ENCODE measurements at places on chromosomes 7 and 10.
A peak's percentile ranks its signal among the peaks of the same experiment; 100 is the strongest.

DNA sequence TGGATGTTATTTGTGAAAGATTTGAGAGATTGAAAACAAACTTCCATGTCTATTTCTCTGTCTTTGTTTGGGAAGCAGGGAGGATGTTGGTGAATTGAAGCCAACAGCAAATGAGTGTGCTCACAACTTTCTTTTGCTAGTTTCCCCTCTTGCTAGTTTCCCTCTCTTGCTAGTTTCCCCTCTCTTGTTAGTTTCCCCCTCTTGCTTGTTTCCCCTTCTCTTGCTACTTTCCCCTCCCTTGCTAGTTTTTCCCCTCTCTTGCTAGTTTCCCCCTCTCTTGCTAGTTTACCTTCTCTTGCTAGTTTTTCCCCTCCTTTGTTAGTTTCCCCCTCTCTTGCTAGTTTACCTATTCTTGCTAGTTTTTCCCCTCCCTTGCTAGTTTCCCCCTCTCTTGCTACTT is 613.3 kb downstream of the LRMDA start:
- no peak for DNase-seq

GRCh38 chr10:104300736-104301292 is 31.8 kb downstream of the GSTO2 start:
- DNase-seq = no peak

- no peak for DNase-seq
Observed at GRCh38 chr7:47330561-47331178, 251.2 kb downstream of the TNS3 start.

- no peak for DNase-seq
Observed at GRCh38 chr7:12549106-12549505, 21.4 kb upstream of the SCIN start.

DNA sequence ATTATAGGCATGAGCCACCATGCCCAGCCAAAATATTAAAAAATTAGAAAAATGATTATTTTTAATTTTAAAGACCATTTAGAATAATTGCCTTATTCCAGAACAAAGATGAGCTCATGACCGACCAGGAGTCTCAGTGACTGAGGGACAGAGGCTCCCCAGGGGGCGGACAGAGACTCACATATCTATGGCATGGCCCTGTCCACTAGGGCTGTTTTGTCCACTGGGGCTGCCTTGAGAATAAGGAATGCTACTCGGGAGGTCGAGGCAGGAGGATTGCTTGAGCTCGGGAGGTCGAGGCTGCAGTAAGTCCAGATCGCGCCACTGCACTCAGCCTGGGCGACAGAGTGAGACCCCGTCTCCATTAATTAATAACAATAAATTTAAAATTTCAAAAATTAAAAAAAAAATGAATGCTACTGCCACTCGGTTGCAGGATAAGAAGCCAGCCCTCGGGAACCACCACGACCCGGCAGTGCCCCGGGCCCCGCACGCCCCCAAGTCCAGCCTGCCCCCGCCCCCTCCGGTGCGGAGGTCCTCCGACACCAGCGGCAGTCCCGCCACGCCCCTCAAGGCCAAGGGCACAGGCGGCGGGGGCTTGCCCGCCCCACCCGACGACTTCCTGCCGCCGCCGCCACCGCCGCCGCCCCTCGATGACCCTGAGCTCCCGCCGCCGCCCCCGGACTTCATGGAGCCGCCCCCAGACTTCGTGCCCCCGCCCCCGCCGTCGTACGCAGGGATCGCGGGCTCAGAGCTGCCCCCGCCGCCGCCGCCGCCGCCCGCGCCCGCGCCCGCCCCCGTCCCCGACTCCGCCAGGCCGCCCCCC is 128.6 kb downstream of the APBB1IP start:
- no peak for DNase-seq

DNA sequence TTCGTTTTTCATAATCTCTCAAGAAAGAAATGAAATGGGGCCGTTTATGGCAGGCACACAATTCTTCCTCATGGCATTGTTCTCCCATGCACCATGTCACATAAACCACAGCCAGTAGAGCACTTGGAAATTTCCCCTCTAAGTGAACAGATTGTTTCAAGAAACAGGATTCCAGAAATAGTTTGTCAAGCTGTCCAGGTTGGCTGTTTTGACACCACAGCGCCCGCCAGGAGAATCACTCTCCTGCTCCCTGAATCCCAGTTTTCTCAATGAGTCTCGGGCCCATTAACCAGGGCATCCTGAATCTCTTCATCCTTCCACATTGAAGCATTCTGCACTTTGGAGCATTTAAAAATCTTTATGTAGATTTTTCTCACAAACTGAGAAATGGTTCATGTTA is 172.2 kb upstream of the NEBL start:
- no peak for DNase-seq

- DNase-seq = no peak
Observed at GRCh38 chr7:44796034-44796503, 412 bp upstream of the PPIA start.

DNA sequence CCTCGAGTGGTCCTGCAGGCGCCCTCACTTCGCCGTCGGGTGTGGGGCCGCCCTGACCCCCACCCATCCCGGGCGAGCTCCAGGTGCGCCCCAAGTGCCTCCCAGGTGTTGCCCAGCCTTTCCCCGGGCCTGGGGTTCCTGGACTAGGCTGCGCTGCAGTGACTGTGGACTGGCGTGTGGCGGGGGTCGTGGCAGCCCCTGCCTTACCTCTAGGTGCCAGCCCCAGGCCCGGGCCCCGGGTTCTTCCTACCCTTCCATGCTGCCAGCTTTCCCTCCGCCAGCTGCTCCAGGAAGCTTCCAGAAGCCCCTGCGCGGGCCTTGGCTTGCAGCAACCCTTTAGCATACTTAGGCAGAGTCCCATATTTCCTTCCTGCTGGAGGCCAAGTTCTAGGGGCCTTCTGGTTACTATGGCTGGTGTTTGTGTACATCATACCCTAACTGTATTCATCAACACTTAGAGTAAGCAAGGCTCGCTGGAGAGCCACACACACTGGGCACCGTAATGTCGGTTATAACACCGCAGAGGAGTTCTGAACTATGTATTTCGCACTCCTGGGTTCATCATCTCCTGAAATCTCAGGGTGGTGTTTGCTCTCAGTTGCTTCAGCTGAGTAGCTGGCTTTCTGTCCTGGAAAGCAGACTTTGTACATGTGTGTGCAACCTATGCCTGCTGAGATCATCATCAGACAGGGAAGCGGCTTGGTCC is 471 bp downstream of the MGMT start:
- no peak for DNase-seq

GRCh38 chr10:128540781-128541761 is 414.8 kb upstream of the MKI67 start:
- DNase-seq = peak; percentile 8

DNA sequence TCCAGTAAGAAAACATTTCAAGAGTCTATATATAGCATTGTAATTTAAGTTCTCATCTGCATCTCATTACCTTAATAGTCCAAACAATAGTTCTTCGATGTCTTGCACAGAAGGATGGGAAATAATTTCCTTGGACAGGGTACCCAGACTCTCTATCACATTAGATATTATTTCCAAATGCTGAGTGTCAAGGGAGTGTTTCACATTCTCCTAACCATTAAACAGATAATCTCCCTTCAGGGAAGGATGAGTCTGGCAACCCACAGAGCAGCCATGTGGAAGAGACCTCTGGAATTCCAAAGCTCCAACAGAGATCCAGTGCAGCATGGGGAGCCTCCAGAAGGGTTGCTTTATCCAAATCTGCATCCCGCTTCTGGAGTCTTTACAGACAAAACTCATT is 89.6 kb downstream of the FZD1 start:
- DNase-seq = no peak

DNA sequence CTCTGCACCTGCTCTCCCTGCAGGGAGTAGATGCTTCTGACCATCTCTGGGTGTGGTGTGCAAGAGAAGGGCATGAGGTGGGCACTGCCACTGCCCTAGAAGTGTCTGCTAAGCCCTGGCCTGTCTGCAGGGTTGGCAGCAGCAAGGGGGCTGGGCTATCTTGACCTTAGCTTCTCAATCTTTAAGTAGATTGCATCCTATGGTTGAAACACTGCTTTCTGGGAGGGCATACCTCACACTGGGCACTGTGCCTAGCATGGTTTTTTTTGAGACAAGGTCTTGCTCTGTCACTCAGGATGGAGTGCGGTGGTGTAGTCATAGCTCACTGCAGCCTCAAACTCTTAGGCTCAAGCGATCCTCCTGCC is 54.9 kb downstream of the CLIP2 start:
- DNase-seq = no peak

DNA sequence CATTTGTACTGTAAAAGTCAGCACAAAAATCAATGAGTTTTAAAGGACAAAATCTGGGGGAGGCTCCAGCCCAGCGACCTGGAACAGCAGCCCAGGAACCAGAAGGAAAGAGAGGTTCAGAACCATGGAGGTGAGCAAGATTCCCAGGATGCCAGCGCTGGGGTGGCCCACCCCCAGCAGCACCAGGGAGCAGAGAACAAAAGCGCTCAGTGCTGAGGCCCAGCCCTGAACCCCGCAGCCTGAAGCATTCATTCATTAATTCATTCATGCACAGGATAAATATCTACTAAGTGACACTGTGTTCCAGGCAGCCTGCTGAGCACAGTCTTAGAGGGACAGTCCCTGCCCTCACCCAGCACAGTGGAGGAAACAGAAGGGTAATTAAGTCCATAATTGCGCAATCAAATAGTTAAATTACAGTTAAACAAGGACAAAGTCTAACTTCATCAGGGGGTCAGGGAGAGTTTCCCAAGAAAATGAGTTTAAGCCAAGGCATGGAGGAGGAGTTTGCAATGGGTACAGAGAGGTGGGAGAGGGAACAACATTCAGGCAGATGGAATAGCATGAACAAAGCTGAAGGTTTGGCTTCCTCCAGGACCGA is 202.3 kb downstream of the GRID1 start:
- DNase-seq = no peak

DNA sequence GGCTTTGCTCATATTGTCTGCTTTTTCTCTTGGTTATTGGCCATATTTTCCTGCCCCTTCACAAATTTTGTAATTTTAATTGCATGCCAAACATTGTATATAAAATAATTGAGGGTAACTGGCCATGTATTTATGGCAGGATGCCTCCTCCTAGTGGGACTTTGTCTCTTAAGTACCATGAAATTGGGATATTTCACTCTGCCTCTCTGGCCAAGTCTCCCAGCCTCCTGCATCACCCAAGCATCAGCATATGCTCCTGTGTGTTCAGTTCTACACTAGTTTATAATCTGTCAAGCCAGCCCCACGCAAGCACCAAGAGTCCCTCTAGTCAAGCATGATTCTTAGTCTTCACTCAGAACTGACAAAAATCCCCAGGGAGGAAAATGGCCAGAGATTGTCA is 44.2 kb upstream of the FHIP2A start:
- no peak for DNase-seq

DNA sequence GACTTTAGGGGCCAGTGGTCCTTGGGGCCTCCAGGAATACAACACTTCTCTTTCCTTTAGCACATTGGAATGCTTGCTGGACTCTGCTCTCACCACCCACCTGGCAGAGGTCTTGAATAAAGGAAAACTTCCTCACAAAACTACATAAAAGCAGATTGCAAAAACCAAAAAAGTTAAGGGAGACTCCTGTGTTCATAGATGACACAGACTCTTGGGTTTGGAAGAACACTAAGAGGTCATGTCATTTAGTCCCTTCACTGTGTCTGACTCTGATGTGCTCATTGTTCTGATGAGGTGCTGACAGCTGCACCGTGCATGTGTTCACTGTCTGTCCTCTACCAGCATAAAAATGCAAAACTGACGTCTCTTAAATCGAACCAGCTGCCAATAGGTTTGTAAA is 11.4 kb downstream of the BLNK start:
- no peak for DNase-seq

DNA sequence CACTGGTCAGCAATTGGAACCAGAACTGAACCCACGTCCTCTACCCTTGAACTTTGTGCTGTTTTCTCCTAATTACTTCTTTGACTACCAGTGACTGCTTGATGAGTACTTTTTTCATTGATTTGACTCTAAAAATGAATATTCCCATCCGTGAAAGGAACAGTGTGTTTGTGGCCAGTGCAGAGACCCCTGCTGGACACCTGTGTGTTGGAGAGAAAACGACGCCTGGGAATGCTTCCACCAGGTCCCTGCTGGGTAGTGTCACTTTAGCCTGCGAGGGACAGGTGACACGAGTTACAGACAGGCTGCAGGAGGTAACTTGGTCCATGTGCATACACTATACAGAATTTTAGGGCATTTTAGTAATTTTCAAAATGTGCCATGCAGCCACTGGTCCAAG is 6.8 kb upstream of the GJD4 start:
- DNase-seq = no peak

- DNase-seq = no peak
Observed at GRCh38 chr7:20320322-20320721, 10.4 kb upstream of the ITGB8 start.

GRCh38 chr7:155791214-155791737 is 21.0 kb downstream of the SHH start:
- no peak for DNase-seq

DNA sequence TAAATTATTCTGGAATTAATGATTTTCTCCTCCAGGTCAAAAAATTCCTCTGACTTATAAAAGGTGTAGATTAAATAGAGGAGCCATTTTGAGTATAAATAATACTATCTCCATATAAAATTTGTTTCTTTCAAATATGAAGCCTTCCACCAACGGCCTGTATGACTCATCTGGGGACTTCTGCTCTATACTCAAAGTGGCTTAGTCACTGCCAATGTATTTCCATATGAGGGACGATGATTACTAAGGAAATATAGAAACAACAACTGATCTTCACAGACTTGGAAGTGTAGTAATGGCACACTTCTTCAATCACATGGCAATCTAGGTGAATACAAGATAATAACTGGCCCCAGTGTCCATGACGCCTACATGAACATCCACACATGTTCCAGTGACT is 335.6 kb upstream of the HGF start:
- no peak for DNase-seq

- no peak for DNase-seq
Observed at GRCh38 chr7:100477871-100478267, 1.1 kb downstream of the TSC22D4 start.

- no peak for DNase-seq
Observed at GRCh38 chr10:75347186-75347585, 54.4 kb downstream of the ZNF503 start.

DNA sequence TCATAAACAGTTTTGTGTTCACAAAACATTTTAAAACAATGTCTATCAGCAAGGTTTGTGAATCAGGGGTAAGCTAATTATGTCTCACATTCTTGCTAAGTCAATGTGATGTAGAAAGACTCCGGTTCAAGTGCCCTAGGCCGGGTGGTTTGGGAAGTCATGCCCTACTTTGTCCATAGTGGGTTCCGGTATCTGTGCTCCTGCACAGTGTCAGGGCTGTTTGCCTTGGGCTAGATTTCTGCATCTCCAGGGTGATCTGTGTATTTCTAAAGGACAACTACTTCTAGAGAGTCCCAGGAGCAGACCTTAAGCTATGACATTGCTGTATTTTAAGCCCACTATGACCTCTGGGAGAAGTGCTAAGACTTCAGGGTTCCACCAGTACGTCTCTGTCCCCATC is 504.1 kb downstream of the PLXNA4 start:
- no peak for DNase-seq

GRCh38 chr7:69597278-69598076 is 798 bp upstream of the AUTS2 start:
- no peak for DNase-seq

GRCh38 chr10:118969014-118969413 is 60.5 kb upstream of the NANOS1 start:
- no peak for DNase-seq

Measured in C1 segment of cervical spinal cord (tissue), 14 donors.